Epithelial cell of prostate (primary cell): ENCODE measurements at places on chromosomes 1 and 21.

DNA sequence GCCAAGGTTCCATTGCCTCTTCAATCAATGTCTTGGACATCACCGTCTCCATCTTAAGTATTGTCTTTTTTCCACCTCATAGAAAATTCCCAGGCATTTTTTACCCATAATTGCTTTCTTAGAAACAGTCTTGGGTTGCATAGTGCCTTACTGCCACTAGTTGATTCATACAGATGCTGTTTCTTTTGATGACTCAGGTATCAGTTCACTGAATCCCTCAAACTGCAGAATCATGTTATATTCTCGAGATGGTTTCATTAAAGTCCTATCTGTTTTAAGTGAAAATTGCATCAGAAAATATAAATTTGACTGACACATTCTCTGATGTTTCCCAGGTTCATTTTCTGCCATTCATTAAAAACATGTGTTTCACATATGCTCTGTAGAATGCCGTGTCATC lies 1489.1 kb downstream of the BRINP3 start:
- DNase-seq: no peak

DNA sequence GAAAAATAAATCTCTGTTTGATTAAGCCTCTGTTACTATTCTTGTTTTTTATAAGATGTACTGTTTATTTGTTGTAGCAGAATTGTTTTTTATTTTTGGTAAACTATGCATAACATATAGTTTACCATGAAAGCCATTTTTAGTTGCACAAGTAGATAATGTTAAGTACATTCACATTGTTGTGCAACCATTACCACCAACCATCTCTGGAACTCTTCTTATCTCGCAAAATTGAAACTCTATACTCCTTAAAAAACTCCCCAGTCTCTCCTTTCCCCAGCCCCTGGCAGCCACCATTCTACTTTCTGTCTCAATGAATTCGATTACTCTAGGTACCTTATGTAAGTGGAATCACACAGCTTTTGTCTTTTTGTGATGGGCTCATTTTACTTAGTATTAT lies 27.4 kb upstream of the UHMK1 start:
- no peak for DNase-seq

GRCh38 chr1:44806025-44806703 lies 987 bp downstream of the DYNLT4 start:
- no peak for DNase-seq

DNA sequence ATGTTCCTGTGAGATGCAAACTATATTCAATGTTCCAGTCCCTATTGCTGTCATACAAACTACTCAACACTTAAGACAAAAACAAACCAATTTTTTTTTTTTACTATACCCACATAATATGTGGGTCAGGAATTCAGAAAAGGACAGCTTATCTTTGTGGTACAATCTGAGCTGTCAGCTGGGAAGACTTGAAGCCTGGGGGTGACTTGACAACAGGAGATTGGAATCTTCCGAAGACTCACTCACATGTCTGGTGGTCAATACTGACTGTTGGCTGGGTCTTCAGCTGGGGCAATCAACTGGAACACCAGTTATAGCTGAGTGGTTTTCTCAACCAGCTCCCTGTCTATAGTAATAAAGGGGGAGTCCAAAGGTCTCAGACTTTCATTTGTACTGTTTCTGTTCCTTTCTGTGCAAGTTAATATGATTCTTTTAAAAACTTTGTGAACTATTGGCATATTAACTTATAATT lies 81.7 kb upstream of the ATP1B1 start:
- no peak for DNase-seq

DNA sequence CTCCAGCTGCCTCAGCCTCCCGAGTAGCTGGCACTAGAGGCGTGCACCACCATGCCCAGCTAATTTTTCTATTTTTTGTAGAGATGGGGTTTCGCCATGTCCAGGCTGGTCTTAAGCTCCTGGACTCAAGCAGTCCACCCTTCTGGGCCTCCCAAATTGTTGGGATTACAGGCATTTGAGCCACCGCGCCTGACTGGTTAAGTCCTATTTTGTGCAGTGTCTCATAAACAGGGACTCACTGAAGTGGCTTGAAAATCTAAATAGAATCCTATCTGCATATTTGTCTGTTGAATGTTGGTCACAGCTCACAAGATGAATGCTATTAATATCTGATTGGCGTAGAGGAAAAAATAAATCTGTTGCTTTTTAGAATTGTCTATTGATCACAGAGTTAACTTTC lies 5.9 kb upstream of the CHAF1B start:
- no peak for DNase-seq

- DNase-seq: no peak
Observed at GRCh38 chr1:44131411-44131810, 10.0 kb downstream of the KLF18 start.

DNA sequence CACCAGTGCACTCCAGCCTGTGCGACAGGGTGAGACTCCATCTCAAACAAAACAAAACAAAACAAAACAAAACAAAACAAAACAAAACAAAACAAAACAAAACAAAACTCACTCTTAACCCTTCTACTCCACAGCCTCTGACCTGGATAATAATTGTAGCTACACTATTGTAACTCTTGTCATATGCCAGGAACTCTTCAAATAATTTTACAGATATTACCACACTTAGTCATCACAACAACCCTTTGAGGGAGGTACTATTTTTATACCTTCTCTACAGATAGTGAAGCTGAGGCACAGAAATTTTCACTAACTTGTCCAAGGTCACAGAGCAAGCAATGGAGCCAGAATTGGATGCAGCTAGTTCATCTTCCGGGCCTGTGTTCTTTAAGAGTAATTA lies 547.8 kb downstream of the ADGRL2 start:
- DNase-seq: no peak

DNA sequence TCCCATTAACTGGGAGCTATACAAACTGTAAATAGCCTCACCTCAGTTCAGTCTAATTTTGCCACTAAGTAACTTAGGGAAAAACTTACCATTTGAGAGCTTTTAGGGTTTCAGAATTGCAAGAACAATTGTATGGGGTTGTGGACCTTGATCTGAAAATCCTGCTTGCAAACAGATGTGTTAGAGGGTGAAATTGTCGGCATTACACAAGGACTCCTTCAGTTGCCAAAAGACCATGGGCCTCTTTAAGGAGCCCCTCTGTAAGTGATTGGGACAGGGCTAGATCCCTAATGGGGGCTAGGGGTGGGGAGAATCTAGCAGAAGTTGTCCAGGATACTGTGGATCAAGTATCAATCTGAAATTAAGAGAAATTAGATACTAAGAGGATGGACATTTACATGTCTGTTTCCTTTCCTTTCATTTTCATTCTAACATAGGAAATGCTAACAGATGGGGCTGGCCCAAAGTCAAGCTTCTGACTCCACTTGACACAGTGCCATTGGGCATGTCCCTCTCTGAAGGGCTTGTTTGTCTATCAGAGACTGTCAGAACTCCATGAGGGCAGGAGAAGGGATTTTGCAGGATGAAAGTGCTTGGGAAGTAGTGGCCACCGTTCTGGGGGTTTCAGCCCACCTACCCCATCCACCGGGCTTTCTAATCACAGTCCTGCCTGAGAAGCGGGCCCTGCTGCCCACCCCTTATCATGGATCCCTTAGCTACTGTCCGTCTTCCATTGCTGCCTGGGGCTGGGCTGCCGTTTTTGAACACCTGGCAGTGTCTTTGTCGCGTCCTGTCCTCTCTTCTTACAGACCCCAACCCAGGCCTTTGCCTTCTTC lies 54.7 kb downstream of the STUM start:
- DNase-seq: no peak

- no peak for DNase-seq
Observed at GRCh38 chr1:15139654-15140350, 13.7 kb upstream of the TMEM51 start.
